Left lung (tissue), 14 donors: ENCODE measurements at places on chromosomes 1 and 21. TPM values are rescaled to one million over a fixed set of nuclear protein-coding genes. Genes with fewer than 3 reads are reported as not detected.

The STIL gene
- 10.0 TPM for polyA plus RNA-seq

The UBL4B gene
- not detected for polyA plus RNA-seq

DNA sequence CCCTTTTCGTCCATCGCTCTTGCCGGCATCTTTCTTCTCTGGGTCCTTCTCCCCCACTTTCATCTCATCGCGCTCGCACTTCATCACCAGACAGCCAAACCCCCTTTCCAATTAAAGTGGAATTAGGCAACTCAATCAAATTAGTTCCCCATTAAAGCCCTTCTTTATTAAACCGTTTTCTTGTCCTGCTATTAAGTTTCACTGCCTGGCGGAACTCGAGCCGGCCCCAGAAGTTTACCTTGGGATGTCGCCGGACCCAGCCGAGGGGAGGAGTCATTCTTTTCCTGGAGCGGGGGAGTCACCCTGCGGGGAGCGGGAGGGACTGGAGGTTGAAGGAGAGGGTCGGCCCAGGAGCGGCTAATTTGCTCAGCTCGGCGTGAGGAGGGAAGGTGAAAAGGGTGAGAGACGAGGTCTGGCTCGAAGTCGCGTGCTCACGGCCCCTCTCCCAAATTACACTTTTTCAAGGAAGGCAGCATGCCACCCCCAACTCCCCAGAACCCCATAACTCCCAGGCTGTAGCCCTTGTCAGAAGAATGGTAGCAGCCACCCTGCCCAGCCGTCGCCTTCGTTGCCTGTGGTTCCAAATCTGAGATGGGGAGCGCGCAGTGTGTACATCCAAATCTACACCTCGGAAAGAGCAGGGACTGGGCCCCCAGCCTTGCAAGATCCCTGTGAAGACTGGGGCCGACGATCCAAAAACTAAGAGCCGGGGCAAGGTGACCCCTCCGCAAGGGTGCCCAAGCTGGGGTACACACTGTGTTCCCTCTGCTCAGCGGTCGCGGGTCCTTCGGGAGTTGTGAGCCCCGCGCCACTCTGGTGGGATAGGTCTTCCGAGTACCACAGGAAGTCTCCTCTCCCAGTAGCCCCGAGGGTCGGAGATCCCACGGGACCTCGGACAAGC is 6.4 kb downstream of the DMRTA2 start:
- DNase-seq: no peak

GRCh38 chr21:37804001-37804400 is 112.3 kb downstream of the KCNJ6 start:
- DNase-seq: no peak

DNA sequence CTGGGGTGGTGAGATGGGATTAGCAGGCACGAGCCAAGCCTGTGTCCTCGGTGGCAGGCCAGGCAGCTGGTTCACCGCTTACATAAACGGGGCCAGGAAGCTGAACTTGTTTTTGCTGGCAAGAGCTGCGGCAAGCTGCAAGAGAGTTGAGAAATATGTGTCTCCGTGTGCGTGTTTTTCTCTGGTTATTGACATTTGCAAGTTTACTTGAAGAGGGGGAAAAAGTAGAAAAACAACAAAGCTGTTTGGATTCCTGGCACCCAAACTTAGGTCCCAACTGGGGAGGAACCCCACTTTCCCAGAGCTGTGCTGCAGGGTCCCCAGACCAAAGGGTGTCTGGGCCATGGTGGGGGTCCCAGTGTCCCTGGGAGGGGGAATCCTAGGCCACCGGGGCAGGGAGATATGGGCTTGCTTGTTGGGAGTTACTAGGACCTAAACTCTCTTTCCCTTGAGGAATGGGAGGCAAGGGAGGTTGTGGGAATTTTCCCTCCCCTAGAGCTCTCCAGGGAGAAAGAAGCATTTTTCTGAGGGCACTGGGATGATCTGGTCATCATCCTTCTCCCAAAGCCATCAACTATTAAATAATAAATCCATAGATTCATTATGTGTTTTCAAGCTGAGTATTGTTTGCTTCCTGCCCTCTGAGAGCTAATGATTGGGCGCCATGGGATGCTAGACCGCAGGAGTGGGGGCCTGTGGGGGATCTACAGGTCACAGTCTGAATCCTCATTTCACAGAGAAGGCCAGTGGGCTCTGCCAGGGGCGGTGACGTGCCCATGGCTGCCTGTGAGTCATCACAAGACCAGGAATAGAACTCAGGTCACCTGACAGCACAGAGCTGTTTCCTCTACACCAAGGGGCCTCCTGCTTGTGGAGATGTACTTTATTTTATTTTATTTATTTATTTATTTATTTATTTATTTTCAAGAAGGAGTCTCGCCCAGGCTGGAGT is 14.8 kb downstream of the IL6R start:
- DNase-seq: peak; percentile 89

- DNase-seq: no peak
Observed at GRCh38 chr1:25770541-25771220, 29.3 kb upstream of the SELENON start.

DNA sequence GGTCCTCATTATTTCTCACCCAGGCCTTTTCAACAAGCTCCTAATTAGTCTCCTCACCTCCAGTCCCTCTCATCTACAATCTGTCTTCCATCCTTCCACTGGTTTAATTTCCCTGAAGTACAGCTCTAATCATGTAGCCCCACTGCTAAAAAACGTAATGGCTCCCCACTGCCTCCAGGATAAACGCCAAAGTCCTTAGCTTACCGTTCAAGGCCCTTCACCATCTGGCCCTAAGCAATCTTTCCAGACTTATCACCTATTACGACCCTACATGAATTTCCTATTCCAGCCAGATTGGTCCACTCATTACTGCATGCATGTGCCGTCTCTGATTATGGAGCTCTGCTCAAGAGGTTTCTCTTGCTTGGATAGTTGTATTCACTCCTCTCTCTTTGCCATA is 83.1 kb upstream of the DAB1 start:
- DNase-seq: no peak

- peak; percentile 42 for DNase-seq
Observed at GRCh38 chr1:111441573-111442192, 7.4 kb downstream of the WDR77 start.

DNA sequence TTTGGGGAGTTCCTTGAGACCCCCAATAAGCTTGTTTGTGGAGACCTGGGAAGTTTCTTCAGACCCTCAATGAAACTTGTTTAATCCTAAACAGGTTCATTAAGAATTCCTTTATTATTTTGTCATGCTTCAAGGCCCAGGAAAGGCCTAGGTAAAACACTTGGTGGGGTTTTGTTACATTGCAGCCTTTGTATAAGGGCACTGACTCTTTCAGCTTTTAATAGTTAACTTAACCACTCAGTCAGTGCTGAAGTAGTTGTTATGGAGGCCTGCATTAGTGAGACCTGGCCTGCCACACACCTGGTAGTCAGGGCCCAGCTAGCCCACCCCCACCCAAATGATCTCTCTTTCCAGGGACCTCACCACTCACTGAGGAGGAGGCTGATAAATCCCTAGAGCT is 103.7 kb downstream of the FCRL5 start:
- DNase-seq: no peak

DNA sequence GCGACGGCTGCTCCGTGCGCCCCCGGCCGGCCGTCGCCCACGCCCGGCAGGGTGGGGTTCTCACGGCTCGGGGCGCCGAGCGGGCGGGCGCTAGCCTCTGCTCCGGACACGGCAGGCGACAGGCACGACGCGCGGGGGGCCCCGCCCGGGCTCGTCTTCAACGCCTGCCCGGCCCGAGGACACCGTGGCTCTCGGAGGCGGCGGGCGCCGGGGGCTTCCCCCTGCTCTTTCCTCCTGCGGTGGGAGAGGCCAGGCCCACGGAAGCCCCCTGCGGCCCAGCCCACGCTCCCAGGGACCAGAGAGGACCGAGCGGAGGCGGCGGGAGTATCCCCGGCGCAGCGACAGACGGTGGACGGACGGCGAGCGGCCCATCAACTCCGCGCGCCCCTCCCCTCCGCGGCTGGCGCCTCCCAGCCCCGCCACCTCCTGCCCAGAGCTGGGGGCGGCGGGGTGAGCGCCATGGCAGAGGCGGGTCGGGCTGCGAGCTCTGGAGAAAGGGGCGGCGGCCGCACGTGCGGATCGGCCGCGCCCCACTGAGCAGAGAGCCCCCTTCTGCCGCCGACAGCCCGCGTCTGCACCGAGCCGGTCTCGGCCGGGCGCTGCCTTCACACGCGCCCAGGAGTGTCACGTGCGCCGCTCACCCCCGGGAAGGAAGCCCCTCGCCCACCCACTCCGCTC is at the start of the genes SHE and TDRD10:
SHE (minus strand) TSS at position 347 of the 678 bp plus-strand sequence. CDS start 386 bp downstream, outside the sequence.
TDRD10 (plus strand) TSS at position 154 of the 678 bp plus-strand sequence. CDS start 4,685 bp downstream, outside the sequence.
- DNase-seq: peak; percentile 41

DNA sequence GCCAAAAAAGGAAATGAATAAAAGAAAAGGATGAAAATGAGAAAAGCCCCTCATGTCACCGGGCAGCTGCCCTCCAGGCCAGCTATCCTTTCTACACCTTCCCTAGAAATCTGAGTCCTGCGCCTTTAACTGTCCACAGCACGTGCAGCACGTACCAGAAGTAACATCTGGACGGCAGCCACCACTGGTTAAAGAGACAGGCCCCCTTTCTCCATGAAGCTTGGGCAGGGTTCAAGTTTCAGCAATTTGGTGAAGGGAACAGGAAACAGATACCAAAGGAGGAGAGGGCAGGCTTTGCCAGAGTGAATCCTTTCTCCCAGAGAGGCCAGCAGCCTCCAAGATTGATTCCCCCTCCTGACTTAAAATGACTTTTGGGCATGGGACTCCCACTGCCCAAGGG is 3.6 kb upstream of the KIAA2013 start:
- peak; percentile 78 for DNase-seq

DNA sequence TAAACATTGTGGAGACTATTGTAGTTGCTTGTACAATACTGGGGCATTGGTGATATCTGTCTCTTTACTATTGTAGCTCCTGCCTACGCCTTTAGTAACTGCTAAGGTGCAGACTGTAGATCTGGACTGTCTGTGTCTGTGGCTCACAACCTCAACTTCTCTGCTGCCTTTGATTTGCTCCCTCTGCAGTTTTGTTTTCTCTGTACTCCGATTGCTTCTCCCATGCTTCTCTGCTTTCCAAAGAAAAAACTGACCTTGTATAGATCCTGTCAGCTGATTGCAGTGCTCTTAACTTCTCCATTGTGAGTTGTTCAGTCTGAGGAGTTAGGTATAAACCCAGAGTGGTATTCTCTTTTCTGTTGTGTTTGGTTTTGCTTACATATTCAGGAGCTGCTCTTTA is 15.3 kb downstream of the MAGI3 start:
- DNase-seq: no peak

DNA sequence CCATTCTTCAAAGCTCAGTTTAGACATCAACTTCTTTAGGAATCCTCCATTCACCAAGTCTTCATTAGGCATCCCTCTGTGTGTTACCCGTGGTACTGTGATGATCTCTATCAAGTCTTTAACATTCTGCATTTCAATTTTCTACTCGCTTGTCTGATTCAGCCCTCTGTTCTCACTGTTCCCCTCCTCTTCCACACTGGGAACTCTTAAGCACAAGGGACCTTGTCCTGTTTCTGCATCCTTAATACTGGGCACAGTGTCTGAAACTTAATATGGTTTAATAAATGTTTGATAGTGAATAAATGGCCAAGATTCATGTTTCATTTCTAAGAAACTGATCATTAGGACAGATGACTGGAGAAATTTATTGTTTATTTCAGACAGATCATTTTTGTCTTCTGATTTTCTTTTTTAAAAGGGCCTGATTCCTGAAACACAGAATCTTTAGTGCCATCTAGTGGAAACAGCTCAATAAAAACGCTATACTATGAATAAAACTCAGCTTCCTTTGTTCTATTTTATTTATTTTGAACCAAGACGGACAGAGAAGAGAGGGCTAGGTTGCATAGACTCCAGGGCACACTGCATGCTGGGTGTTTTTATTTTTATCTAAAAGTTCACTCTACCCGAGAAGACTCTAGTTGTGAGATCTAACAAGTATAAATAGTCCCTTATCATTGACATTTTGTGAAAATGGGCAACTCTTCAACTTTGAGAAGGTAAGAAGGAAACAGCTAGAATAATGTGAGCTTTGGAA is 7.0 kb upstream of the TRIM45 start:
- no peak for DNase-seq

DNA sequence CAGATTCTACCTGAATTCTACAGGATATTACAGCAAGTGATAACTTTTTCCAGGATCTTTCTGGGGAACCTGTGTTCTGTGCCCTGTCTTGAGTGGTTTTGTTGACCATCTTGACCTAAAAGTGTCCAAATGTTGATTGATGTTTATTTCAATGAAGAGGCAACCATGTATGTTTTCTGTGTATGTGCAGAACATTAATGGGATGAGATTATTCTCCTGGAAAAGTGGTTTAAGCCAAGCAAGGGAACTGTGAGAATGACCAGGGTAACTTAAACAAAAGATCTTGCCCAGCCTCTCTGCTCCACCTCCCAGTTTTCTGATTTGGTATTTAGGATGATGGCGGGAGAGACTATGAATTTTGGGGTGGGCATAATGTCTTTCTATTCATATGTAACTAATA is 1.0 kb upstream of the SAMD13 start:
- DNase-seq: no peak

DNA sequence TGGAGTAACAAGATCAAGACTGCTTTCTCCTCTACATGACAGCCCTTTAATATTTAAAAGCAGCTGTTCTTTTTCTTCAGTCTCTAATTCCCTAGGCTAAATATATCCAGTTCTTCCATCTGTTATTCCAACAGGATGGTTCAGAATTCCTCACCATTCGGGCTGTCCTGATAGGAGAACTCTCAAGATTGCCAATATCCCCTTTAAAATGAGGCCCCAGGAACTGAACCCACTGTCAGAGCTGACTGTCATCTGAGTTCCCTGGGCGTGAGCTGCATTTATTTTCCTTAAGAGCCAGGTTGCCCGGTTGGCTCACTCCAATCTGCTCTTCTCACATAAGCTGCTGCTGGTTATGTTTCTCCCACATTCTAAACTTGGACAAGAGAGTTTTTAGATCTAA is 177.6 kb downstream of the MIS18A start:
- no peak for DNase-seq

The ADAR gene
- polyA plus RNA-seq: 136 TPM

- DNase-seq: no peak
Observed at GRCh38 chr1:91553177-91553591, 52.5 kb downstream of the CDC7 start.

DNA sequence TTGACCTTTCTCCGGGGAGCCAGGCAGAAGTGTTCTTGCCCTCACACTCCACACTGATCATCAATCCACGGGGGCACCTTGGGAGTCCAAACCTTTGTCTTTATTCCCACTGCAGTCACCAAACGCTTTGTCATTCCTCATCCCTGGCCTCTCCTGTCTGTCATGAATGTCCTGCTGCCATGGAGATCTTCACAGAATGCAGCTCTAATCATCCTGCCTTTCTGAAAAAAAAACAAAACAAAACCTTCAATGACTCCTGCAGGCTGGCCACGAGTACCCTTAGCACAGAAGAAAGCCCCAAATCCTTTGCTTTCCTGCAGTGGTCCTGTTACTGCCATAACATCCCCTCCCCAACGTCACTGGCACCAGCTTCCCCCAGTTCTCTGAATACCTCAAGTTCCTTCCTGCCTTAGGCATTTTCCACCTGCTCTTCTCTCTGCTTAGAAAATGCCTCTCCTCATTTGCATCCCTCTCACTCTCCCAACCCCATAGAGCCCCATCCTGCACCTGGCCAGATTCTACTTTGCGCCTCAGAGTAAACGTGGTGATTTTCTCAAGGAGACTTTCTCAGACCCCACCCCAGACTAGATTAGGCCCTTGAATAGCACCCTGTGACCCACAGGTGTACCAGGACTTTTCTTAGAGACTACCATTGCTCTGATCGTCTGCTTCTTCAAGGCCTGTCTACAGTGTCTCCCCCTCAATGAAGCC is 131.2 kb downstream of the AK5 start:
- no peak for DNase-seq
